ENCODE measurements at places on chromosomes 7 and 10. TPM values are rescaled to one million over a fixed set of nuclear protein-coding genes. Genes with fewer than 3 reads are reported as not detected.

CPN1 gene
- not detected for polyA plus RNA-seq

SIRT1 gene
- 19.9 TPM for polyA plus RNA-seq

DNA sequence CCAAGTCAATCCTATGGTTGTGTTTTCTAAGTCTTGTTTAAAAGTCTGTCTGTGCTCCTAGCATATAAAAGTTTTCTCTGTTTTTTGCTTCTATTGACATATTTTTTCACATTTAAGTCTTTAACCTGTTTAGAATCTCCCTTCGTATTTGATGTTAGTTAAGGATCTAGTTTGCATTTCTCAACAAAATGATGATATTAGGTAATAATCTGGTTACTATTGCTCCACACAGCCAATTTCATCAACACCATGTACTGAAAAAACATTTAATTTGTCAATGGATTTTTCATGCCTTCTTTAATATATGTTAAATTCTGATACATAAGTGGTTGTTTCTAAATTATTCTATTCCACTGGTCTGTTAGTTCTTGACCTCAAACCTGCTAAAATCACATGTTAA, 17.5 kb upstream of the TSGA13 start:
- DNase-seq = no peak

GRCh38 chr10:69497611-69498390, 46.5 kb downstream of the TSPAN15 start:
- DNase-seq = no peak

DNA sequence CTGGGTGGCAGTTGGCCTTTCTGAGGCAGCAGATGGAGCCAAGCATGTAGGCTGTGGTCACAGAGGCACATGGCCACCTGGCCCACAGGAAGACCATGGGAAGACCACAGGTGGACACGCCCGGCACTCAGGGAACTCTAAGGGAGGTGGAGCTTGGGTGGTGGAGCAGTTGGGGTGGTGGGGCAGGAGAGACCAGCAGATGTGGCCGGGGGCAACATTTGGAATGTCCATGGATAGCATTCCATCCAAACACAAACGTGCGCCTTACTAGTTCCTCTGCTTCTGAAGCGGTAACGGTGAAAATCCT, 290.9 kb downstream of the PTPRN2 start:
- no peak for DNase-seq

GRCh38 chr10:74110120-74110519, 40.5 kb downstream of the AP3M1 start:
- no peak for DNase-seq

GRCh38 chr7:135335628-135336139, 102.0 kb downstream of the STRA8 start:
- no peak for DNase-seq

- DNase-seq = no peak
These were observed 4.4 kb upstream of the SMIM30 start for GRCh38 chr7:113122744-113123143.

- peak; percentile 43 for DNase-seq
These were observed 6.0 kb upstream of the TMED4 start for GRCh38 chr7:44587843-44588711.

DNA sequence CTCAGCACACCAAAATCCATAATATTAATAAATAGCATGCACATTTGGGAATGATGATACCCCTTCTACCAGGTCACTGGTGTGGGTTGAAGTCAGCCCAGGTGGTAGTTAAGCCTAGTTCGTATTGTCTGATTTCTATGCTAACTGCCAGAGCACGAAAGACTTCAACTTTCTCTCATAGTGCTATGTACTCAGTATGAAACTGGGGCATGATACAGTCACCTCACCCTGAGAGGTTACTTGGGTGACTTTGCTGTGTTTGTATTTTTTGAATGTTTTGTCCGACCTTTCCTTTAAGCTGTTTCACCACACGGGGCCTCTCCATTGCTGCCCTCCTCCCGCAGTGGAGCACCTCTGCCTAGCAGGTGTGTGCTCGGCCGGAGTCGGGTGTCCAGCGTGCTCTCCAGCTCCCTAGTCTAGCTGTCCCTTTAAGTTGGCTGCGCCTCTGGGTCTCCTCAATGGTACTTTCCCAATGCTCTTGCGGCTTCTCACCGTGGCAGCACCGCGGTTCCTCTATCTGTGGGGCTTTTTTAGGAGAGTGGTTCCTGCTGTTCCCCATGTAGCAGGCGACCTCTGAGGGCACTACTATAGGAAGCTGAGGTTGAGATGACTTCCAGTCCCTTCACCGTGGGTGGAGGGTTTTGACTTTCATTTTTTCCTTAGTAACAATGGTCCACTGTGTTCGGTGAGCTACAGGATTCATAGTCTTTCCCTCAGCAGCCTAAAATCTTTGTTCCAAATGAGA, 524.0 kb upstream of the PFKP start:
- DNase-seq = no peak

All from forelimb muscle (tissue), 1 donor.